Thyroid gland (tissue), 4 donors: ENCODE measurements at places on chromosomes 5 and 9. TPM values are rescaled to one million over a fixed set of nuclear protein-coding genes. Genes with fewer than 3 reads are reported as not detected.

DDX4 gene
- not detected for total RNA-seq

GRCh38 chr9:15178631-15179030 is 128.4 kb downstream of the TTC39B start:
- no peak for DNase-seq

DNA sequence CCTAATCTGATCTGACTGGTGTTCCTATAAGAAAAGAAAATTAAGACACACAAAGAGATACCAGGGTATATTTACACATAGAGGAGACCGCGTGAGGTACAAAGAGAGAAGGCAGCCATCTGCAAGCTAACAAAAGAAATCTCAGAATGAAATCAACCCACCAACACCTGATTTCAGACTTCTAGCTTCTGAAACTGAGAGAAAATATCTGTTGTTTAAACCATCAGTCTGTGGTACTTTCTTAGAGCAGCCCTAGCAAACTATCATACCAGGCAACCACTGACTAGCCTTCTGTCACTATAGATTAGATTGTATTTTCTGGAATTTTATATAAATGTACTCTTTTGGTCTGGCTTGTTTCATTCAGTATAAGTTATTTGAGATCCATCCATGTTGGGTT is 779.3 kb upstream of the ACO1 start:
- no peak for DNase-seq

- no peak for DNase-seq
These were observed 105.3 kb downstream of the PAX5 start for GRCh38 chr9:36928670-36929349.
